ENCODE measurements at places on chromosomes 7 and 10.
A peak's percentile ranks its signal among the peaks of the same experiment; 100 is the strongest.

DNA sequence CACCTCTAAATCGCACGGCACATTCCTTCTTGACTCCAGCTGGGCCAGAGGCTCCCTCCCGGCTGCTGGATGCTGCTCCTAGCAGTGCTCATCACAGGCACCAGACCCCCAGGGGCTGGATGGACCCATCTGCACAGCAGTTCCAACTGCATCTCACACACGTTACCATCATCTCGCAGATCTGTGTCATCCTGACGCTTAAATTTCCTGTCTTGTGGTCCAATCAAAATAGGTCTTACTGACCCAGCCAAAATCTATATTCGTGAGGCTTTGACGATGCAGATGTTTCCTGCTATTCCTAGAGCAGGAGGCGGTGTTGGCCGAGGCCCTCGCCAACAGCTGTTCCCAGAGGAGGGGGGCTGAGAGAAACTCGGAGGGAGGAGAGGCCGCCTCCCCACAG is 108.0 kb downstream of the MKI67 start:
- DNase-seq: no peak

GRCh38 chr7:79182283-79182682 is 271.2 kb downstream of the MAGI2 start:
- no peak for DNase-seq

GRCh38 chr7:6435486-6436384 is 12.0 kb downstream of the DAGLB start:
- DNase-seq: peak; percentile 83

DNA sequence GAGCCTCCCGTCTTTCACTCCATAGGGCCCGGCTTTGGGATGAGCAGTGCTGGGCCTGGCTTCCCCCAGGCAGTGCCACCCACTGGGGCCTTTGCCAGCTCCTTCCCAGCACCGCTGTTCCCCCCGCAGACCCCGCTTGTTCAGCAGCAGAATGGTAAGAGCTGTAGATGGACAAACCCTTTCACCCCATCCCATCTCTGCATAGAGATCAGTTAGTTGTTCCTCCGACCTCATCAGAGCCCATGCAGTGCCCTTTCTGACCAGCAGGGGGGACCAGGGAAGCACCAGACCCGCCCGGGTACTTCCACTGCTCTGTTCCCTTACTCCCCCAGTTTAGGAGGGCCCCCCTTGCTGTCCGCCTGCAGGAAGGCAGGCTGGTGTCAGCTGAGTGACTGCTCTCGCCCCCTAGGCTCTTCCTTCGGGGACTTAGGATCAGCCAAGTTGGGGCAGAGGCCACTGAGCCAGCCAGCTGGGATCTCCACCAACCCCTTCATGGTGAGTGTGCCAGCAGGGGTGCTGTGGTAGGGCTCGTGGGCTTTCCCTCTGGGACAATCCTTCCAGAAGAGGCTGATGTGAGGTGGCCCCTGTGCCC is 9.8 kb downstream of the SAP25 start:
- DNase-seq: no peak

DNA sequence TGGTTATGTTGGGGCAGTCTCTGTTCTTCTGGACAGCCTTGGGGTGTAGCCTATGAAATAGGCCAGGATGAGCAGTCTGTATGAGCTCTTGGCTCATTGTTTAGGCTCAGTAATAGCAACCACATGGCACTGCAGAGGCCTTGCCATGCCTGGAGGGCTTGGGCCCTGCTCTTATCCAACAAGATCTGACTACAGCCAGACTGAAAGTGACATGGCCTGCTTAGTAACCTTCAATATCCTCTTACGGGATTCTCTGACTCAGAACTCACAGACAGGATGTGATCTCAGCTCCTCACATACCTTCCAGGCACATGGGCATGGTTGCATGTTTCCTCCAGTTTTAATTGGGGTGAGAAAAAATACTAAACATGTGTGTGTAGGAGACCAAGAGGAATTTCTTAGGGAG is 289.3 kb downstream of the PTEN start:
- DNase-seq: no peak

- DNase-seq: no peak
Observed at GRCh38 chr7:113891828-113892227, 27.0 kb downstream of the PPP1R3A start.

- DNase-seq: no peak
Observed at GRCh38 chr7:138662991-138663320, 38.2 kb downstream of the SVOPL start.

DNA sequence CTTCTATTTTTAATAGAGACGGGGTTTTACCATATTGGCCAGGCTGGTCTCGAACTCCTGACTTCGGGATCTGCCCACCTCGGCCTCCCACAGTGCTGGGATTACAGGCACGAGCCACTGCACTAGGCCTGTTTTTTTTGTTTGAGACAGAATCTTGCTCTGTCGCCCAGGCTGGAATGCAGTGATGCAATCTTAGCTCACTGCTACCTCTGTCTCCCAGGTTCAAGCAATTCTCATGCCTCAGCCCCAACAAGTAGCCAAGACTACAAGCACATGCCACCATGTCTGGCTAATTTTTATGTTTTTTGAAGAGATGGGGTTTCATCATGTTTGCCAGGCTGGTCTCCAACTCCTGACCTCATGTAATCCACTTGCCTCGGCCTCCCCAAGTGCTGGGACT is 73.7 kb downstream of the TYW1B start:
- no peak for DNase-seq

DNA sequence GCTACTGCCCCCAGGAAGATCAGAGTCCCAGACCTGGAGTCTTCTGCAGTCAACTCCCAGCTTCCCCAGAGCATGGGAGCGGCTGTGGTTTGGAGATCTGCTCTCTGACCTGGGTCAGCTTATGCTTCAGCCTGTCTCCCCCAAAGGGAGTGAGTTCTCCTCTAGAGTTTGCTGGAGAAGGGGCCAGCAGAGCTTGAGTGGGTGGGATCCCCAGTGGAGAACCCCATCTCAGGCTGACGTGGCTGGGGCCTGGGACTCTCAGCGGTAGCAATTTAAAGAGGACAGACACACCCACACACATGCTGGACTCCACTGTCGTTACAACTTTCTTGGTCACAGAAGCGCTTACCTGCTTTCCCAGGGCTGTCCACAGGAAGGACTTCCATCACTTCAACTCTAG is 6.3 kb downstream of the UNC5B start:
- DNase-seq: peak; percentile 66

GRCh38 chr7:70734411-70734810 is 397.5 kb upstream of the GALNT17 start:
- no peak for DNase-seq

GRCh38 chr10:106401161-106401560 is 763.3 kb downstream of the SORCS1 start:
- no peak for DNase-seq

- DNase-seq: no peak
Observed at GRCh38 chr10:44834131-44834530, 77.0 kb upstream of the TMEM72 start.

DNA sequence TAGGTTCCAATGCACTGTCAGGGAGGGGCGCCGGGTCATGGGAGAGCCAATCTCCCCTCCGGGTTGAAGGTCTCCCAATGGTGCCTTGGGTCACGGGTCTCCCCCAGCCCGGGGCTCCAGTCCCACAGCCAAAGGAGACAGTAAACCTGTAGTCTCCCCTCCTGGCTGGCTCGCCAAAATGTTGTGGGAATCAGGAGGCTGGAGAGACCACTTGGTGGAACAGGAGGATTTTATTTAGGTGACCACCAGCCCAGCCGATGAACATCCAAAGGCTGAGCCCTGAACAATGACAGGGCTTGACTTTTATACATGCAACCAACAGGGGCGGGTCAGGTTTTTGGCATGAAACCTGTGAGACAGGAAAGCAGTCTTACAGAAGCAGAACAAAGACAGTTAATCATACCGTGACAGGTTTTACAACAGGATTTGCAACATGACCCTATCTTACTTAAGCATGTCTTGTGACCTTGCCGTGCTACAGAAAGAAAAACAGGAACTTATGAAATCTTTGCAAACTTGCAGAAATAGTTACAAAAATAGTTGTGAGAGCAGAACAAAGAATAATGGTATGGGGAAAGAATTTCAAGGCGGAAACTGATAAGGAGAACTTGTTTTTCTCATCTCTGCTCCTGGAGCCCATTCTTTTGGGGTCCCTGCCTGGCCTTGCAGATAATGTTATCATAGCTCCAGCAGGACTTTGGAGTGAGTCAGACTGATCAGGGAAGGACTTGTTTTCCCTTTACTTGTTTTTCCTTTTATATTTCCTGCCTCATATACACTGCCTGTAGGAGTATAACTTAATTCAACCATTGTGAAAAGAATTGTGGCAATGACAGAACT is 7.1 kb downstream of the ERV3-1 start:
- peak; percentile 75 for DNase-seq

DNA sequence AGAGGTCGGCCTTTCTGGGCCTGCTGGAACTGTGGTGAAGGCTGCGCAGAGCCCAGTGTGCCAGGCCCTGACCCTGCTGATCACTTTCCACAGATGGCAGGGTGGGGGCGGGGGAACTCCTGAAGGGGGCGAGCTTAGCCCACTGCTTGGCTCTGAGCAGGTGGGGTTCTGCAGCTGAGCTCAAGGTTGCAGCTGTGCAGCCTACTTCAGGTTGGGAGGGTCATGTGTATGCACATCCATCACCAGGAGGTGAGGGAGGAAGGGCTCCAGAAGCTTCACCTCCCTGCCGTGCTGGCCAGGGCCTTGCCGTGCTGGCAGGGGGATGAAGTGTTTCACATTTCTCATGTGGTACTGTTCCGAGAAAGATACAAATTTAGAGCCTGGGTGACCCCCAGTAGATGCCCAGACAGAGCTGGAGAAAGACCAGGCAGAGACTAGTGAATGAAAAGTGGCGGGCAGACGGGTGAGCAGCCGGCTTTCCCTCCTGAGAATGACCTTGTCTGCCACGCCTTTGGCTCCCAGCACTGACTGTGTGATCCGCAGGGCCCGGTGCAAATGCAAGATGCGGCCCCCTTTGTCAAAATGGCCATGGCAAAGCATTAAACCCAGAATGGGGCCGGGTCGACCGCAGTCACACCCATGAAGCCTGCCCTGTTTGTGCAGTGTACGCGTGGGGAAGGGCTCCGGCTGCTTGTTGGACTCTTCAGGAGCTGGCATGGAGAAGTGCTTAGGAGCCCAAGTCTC is 25.2 kb downstream of the FAM241B start:
- no peak for DNase-seq

DNA sequence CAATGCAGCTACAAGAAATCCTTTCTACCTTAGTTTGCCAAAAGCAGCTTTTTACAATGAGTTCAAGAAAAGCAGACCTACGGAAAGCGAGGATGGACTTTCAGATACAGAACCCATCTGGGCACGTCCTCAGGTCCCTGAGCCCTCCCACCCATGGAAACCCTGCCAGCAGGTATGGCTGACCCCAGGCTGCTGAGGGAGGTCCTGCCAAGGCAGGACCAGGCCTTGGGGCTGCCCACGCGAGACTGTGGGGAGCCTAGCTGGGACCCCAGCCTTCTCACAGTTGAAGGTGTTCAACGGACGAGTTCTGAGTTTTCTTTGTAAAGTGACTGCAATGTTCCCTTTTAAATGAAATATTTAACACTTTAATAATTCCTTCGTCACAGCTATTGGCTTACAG is 245.0 kb downstream of the MGMT start:
- peak; percentile 60 for DNase-seq

- no peak for DNase-seq
Observed at GRCh38 chr7:22712999-22713398, 14.0 kb upstream of the IL6 start.

DNA sequence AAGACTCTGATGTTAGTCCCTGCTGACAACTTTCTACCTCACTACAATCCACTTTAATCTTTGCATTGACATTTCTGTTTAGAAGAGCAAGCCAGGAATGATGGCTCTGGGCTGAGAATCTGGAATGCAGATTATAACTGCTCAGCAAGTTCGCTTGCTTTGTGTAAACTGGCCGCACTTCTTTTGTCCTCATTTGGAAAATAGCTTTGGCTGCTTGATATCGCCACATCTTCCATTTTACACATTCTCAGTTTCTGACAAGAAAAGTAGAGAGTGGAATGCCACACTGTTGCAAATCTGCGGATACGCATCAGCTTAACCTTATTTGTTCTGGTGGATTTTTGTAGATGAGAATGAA is 429.8 kb downstream of the KCNMA1 start:
- no peak for DNase-seq

GRCh38 chr10:122462533-122463465 is 1.4 kb downstream of the HTRA1 start:
- DNase-seq: peak; percentile 85

GRCh38 chr7:89312551-89312950 is 517.0 kb upstream of the TEX47 start:
- no peak for DNase-seq

DNA sequence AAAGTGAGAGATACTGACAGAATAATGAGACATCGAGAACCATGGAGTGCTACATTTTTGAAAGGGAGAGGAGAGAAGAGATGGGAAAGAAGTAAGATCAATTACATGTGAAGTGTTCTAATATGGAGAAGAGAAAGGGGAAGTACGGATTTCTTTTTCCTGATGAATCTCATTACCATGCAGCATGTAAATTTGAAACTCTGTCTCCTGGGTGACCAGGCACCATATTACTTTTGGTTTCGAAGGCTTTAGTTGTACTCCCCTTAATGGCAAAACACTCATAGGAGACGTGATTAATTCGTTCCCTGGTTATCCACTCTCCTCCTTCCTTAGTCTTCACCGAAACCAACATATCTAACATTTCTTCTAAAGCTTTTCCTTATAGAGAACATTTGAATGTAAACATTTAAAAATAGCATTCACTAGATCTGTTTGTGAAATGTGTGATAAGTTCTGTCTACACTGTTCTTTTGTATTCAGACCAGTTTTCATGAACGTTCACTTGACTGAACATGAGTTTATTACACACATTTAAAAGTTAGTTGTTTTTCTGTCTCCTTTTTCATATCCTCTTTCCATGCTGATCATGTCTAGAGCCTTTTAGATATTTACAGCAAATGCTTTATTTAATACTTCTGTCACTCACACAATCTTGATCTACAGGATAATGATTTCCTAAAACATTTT is 80.2 kb upstream of the MSRB2 start:
- no peak for DNase-seq

DNA sequence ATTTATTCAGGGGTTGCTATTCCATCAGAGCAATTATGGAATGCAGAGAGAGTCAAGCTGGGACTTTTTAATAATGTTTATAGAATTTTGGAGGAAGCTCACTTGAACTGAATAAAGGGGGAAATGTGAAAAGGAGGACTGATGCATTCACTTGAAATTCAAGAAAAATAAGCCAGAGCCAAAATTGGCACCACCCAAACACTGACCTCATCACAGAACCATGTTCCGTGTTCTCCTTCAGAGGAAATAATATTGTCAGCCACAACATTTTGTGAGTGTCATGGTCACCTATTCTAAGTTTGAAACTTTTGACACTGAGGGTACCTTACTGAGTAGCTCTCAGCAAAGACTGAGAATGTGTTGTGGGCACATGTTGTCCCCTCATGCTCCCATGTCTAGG is 207.0 kb downstream of the ANK3 start:
- no peak for DNase-seq

- DNase-seq: no peak
Observed at GRCh38 chr10:13990946-13991345, 339.8 kb downstream of the FRMD4A start.

DNA sequence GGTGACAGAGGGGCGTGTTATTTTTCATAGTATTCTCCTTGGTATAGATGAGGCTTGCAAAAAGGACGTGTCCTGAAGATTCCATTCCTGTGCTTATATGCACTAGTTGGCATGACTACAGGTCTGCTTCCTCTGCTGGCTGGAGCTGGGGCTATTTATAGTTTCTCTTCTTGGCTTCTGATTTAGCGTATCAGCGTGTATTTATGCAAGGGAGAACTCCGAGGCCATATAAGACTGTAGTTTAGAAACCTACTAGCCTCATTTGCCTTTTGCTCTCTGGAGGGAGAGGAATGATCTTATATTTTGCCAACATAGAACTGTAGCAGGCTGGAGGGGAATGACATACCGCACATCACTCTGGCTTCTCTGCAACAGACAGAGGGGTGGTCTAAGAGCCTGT is 39.7 kb downstream of the CACNB2 start:
- DNase-seq: no peak

GRCh38 chr7:138303230-138304070 is 156.6 kb upstream of the TRIM24 start:
- DNase-seq: no peak

All from coronary artery (tissue), 2 donors.